ENCODE measurements at places on chromosomes 13 and 19.

DNA sequence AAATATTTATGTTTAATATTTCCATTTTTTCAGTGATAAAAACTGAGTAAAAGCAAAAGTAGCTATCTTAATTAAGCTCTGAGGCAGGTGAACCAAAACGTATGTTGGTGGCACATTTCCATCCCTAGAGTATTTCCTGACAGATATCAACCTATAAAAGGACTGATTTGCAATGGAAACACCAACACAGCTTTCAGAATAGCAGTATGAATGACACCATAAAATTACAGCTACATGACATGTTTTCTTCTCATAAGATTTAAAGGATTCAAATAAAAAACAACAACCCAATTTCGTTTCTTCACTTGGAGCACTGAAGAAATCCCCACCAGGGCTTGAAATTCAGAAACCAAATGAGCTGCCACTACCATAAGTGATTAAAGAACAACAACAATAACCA lies 194.4 kb downstream of the RFC3 start:
- DNase-seq = no peak

- DNase-seq = no peak
These were observed 1115.9 kb upstream of the PCDH9 start for GRCh38 chr13:68345963-68346531.

DNA sequence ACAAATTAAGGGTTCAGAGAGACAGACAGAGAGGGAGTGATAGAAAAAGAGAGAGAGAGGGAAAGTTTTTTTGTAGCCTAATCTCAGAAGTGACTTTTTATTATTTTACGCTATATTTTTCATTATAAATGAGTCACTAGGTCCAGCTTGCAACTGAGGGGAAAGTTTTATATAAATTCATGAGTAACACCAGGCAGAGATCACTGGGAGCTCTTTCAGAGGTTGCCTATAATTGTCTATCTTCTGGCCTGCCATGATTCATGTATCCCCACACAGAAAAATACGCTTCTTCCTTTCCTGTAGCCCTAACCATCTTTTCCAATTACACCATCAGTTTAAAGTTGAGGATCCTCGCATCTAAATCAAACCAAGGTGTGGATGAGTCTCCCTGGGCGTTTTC lies 467.9 kb downstream of the SLITRK1 start:
- DNase-seq = no peak

- no peak for DNase-seq
These were observed 29.3 kb upstream of the TNFAIP8L1 start for GRCh38 chr19:4609878-4610511.

- no peak for DNase-seq
These were observed 9.4 kb downstream of the NLRP7 start for GRCh38 chr19:54937926-54938325.

DNA sequence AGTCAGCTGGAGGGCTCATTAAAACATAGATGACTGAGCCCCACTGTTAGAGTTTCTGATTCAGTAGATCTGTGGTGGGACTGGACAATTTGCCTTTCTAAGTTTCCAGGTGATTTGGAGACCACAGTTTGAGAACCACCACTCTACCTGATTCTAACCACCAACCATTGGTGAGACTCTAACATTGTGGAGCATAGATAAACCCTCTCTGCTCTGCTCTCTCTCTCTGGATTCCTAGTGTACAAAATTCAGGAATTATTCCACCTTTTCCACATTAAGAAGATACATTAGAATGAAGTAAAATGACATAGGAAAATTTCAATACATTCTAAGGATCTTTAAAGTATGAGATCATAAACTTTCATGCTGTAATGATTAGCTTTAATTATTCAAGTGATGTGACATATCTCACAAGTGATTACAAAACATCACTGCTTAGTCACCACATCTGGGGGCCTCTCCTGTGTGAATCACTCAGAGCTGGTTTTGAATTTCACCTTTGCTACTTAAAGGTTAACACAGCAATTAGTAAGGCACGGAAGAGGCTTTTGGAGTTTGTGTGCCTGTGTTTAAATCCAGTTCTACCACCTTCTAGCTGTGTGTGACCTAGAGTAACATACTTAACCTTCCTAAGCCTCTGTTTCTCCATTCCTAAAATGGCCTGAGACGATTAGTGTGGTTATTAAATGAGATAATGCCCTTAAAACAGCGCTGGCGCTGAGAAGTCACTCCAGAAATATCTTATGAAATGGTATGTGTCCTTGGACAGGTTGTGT lies 78.5 kb upstream of the NBEA start:
- DNase-seq = no peak

DNA sequence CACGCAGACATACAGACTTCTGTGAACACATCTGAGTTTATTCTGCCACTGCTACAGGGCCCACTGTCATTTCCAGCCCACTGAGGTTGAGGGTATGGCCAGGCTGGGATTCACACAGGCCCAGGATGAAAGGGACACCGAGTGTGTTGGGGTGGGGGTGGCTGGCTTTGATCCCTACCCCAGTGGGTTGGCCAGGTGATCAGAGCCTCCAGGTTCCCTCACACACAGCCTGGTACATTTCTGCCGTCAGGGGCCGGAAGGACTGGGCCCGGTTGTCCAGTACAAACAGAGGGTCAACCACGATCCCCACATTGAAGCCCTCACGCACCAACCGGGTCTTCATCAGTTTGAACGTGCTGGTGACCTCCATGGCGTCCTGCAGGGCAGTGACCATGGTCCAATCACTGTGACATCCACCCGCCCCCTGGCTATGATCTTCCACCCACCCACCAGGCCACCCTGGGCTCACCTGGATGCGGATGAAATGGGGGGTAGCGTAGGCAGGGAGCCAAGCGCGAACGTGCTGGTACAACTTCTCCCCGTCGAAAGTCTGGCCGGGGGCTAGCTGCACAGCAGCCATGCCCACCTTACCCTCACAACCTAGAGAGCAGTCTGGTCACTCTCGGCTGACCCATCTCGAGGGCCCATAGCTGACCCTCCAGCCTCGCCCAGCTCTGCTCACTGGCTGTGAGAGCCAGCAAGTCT lies 13.3 kb downstream of the SLC27A5 start:
- DNase-seq = no peak

DNA sequence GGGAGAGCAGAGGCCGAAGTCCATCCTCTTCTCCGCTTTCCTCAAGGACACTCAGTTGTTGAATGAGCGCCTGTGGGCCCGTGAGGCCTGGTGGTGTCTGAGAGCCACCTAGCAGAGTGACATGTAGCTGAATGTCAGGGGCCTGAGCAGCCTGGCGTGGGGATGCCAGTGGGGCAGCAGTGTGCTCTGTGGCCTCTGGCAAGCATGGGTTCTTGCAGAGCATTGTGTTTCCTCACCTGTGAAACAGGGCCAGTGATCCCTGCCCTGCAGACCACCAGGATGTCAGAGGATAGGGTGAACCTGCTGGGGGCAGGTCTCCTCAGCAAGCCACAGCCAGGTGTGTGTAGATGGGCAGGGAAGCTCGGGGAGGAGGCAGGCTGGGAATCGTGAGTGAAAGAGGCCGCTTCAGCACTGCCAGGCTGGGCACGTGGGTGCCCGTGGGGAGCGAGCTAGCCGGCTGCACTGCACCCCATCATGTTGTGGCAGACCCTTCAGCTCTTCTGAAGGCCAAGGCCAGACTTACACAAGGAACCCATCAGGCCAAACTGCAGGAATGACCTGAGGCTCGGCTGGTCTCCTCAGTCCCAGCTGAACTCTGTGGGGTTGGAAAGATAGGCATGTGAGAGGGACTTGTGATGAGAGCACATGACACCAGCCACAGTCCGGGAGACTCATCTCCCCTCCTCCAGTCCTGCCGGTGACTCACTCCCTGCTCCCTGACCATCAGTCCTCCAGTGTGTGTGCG lies 5.0 kb downstream of the PPP1R37 start:
- DNase-seq = no peak

DNA sequence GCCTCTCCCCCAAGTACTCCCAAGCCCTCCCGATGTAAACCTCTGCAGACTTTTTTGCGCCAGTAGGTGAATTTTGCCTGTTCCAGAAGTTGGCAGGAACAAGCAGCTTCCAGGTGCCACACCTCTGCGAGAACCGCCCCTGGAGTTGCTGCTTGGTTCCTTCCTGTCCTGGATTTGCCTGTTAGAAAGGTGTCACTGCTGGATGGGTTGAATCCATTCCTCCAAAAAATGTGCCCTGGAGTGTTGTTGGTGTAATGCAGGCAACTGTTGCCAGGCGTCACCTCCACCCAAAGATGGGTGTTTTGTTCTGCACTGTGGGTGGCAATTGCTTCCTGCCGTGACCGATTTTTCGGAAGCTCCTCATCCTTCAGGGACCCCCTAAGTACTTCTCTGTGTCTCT lies 5.7 kb downstream of the PGPEP1 start:
- no peak for DNase-seq

DNA sequence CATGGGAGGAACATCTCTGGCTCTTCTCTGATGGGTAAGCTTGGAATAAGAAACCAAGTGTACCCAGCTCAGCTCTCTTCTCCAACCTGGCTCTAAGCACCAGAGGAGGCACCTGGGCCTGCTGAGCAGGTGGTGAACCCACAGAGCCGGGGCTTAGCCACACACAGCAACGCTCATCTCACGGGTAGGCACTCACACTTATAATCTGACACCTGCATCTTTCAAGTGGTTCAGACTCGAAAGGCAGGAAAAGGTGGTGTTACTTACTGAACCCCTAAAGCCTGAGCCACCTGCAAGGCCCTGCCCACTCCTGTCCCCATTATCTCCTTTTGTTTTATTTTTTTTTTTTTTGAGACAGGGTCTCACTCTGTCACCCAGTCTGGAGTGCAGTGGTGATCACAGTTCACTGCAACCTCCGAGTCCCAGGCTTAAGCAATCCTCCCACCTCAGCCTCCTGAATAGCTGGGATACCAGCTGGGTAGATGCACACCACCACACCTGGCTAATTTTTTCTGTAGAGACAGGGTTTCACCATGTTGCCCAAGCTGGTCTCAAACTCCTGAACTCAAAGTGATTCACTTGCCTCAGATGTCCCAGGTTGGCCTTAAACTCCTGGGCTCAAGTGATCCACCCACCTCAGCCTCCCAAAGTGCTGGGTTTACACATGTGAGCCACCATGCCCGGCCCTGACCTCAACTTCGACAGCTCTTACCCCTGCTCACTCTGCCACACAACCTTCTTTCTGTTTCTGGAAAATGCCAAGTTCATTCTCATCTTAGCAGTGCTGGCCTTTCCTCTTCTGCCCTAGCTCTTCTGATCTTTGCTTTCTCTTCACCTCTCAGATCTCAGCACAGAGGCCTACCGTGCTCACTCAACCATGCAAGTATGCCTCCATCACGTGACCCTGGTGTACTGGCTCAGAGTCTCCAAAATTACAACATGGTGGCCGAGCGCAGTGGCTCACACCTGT lies 9.7 kb downstream of the FBXL12 start:
- DNase-seq = no peak

DNA sequence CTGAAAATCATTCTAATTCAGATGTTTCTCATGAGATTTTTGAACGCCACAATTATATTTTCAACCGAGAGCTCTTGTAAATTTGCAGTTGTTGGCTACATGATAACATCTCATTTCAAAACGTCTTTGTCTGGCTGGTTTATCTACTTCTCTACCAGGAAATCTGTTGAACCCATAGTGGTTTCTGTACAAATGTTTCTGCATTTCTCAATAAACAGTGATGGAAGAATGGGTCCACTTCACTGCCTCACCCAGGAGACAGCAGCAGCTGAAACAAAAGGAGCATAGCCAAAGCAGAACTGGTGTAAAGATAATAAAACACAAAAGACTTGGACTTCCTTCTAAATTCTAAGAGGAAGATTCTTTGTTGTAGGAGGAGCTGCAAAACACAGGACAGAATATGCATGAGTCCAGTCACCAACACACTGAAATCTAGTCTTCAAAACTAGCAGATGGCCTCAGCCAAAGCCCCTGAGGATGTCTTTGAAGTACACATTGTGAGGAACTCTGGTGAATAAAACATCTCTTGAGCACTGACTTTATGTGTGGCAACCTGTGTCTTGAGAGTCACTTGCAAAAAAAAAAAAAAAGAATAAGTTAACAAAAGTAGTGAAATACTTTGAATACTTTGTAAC lies 68.6 kb upstream of the FGF14 start:
- no peak for DNase-seq

DNA sequence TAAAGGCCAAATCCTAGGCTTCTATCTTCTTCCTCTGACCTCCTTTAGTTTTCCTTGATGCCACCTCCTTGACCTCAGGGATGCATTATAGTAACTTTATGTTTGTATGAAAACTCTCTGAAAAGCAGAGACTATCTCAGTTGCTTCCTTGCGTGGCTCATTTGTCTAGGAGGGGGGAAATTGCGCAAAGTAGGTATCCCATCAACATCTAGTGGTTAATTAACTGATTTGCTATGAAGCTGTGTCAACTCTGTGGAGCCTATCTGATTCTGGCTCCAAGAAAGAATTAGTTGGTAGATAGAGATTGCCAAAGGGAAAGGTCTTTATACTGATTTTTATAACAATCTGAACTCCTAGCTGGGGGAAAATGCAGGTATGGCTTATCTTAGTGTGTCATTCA lies 82.1 kb upstream of the FRY start:
- DNase-seq = no peak

- DNase-seq = no peak
These were observed 5.4 kb upstream of the KASH5 start for GRCh38 chr19:49382639-49383038.

DNA sequence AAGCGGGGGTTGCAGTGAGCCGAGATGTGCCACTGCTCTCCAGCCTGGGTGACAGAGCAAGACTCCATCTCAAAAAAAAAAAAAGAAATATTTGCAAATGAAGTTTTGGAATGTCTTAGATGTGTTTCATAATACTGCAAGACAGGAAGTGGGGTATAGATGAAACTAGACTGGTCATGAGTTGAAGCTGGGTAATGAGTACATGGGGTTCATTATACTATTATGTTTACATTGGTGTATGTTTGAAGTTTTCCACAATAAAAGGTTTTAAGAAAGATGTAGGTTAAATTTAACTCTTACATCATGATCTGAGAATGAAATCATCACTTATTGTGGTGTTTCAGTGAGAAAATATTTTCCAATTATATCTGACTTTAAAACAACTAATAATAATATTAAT lies 19.0 kb downstream of the FNDC3A start:
- no peak for DNase-seq

GRCh38 chr19:28736528-28736927 lies 476.4 kb downstream of the UQCRFS1 start:
- no peak for DNase-seq

- DNase-seq = no peak
These were observed 1248.9 kb downstream of the SLITRK5 start for GRCh38 chr13:88919970-88920628.

GRCh38 chr13:28089065-28089464 lies 11.3 kb downstream of the FLT3 start:
- no peak for DNase-seq

DNA sequence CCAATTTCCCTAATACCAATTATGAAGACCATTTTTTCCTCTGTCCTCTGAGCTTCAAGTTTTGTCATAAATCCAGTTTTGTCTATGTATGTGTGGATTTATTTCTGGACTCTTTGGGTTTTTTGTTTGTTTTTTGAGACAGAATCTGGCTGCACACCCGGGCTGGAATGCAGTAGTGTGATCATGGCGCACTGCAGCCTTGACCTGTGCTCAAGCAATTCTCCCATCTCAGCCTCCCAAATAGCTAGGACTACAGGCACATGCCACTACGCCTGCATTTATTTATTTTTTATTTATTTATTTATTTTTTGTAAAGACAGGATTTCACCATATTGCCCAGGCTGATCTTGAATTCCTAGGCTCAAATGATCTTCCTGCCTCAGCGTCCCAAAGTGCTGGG lies 45.3 kb upstream of the GTF3A start:
- no peak for DNase-seq
